ENCODE measurements at places on chromosomes 2 and 18.

- no peak for DNase-seq
Measured at GRCh38 chr2:84613082-84613481, 96.8 kb downstream of the DNAH6 start.

DNA sequence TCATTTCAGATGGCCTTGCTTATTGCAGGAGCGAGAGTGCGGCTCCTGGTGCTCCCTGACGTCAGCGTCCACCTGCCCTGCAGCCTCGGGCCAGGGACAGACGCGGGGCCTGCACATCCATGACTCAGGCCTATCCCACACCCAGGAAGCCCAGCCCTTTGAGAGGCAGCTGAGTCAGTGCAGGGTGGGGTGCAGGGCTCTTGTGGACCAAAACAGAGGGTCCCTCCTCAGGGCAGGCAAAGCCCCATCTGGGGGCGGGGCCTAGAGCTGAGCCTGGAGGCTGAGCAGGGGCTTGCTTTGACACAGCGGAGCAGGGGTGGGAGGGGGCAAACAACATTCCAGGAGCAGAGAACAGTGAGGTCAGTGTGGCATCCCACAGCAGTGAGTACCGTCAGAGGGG, 7.7 kb upstream of the ARHGEF4 start:
- no peak for DNase-seq

- no peak for DNase-seq
Measured at GRCh38 chr2:231469583-231469950, 5.3 kb upstream of the NCL start.

- DNase-seq = no peak
Measured at GRCh38 chr2:172216477-172216876, 113.8 kb upstream of the DLX2 start.

GRCh38 chr2:170815311-170815710, 1.4 kb upstream of the GAD1 start:
- DNase-seq = no peak

- no peak for DNase-seq
Measured at GRCh38 chr2:229633556-229633955, 80.8 kb downstream of the DNER start.

DNA sequence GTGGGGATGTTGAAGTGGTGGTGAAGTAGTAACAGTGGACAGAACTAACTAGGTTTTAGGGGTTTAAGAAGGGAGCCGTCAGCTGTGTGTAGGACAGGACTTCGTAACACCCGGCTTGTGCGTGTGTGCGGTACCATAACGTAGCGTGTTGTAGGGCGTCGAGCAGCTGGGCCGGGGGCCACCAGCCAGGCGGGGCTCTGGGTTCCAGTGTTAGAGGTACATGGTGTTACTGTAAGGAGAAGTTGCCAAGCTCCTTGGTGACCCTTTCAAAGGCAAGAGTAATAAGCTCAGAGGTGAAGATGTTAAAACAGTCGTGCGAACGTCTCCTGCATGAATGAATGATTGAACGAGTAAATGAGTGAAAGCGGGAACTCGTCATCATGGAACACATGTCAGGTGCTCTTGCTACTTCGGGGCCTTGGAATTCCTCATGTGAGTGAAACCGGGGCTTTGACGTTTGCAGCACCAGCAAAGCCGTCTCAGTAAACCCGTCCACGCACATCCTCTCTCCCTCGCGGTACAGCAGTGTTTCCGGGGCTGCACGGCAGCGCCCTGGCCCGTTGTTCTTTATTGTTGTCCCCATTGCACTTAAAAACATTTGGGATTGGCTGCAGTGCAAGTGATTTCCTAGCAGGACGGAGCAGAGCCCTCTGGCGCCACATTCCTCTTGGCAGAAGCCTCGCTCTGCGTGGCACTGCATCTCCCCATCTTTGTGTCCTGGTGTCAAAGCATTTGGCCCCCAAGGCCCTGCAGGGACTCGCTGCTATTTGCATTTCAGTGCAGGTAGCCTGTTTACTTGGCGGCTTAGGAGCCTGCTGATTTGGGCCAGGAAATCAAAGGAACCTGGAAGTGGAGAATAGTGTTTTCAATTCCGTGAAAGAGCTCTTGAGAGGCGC, 115.0 kb downstream of the GBX2 start:
- no peak for DNase-seq

GRCh38 chr18:26863122-26863879, 2.2 kb downstream of the AQP4 start:
- DNase-seq = no peak

DNA sequence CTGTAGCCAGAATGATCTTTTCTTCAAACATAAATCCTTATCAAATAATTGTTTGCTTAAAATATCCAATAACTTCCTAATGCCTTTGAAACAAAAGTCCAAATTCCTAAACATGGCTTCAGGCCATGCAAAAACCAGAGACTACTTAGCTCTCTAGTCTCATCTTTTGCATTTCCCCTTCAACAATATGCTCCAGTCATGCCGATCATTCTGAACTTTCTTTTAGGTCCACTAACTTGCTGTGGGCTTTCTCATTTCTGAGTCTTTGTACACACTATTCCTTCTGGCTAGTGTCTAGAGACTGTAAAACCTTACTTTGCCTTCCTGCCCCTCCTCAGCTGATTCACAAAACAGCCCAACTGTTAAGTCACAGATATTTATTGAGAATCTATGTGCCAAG, 51.5 kb downstream of the VIL1 start:
- DNase-seq = no peak

All from cortex of kidney (tissue), 1 donor.